NCI-H1048 (cell line): ENCODE measurements at places on chromosomes 4 and X.

GRCh38 chrX:39318506-39319343 lies 517.5 kb downstream of the MID1IP1 start:
- DNase-seq, result no peak

- no peak for DNase-seq
Measured at GRCh38 chr4:15131551-15131950, 129.3 kb downstream of the CPEB2 start.

DNA sequence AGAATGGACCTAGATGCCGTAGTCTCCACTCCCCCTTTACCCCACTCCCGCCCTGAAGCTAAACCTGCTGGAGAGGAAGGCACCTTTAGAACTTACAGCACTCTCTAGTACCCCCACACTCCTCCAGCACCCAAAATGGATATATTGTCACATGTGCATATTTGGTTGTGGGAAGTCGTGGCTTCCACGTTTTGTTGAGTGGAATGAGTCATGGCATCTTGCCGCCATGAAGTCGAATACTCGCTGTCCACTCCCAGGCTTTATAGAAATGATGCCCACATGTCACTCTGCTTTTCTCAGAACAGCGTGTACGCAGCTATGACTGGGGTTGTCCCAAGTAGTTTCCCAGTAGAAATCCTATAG lies 545 bp downstream of the ABCE1 start:
- no peak for DNase-seq

DNA sequence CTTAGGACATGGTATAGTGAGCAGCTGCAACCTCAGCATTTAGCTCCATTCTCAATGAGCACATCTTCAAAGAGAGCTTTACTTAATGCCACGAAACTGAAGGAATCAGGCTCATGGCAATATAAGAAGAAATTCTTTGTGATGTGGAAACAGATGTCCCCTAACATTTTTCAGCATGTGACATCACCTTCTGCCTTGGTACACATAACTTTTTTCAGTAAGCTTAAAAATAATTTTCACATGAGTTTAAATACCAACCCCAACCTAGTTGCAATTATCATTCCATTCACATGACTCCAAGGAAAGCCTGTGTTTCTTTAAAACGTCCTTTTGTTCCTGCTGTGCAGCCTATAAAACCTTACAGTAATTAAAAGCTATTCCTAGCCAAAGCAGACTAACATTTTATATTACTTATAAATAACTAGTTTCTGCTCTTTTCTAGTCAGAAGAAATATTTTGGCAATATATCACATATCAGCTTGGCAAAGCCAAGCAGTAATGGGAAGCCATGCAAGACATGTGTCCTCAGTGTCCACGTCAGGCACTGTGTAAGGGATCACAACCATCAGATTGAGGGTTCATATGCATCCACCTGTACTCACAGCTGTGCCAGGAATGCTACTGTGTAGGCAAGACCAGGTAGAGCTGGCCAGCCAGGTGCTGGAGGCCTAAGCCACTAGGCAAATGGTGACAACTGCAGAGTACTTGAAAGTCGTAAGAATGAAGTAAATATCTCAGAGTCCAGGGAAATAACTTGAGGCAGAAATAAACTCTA lies 466.6 kb downstream of the INPP4B start:
- DNase-seq, result peak; percentile 54

DNA sequence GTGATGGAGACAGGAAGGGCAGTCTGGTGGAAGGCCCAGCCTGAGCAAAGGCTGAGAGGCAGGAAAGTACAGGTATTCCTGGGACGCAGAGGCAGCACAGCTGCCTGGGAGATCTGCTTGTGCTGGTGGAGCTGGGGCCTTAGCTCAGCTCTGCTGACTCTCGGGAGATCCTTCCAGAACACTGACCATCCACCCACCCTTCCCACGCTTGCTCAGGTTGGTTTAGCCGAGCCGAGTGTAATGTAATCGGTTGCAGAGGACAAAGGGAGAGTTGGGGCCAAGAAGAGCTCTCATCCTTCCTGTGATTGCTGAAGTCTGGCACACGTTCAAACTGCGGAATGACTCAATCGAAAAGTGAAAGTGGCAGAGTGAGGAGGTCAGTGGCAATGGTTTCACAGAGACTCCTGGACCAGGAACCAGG lies 43.1 kb upstream of the GPR78 start:
- no peak for DNase-seq

- DNase-seq, result no peak
Measured at GRCh38 chrX:100591256-100592051, 6.7 kb downstream of the TNMD start.

GRCh38 chrX:147788641-147789350 lies 122.9 kb upstream of the FMR1 start:
- DNase-seq, result no peak

- DNase-seq, result no peak
Measured at GRCh38 chrX:6826856-6827255, 291.9 kb upstream of the VCX3A start.

DNA sequence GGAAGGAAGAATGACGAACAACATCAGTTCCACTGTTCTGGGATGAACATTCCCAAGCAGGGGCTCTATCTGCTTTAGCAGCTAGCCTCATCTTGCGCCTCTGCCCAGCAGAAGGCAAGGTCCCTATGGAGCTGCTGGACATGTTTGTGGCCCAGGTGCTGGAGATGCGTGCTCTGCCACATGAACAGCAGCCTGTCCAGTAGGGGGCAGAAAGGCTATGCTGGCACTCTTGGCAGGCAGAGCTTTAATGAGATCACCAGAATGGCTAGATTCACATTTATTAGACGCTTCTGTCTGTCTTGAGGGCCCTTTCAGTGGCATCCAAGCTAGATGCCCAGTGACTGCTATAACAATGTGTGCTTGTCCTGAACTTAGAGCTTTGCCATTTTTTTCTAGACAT lies 1826.0 kb downstream of the STIM2 start:
- no peak for DNase-seq

GRCh38 chrX:20197641-20198210 lies 56.1 kb upstream of the EIF1AX start:
- no peak for DNase-seq

- no peak for DNase-seq
Measured at GRCh38 chrX:33686105-33686504, 446.0 kb downstream of the FAM47A start.

- DNase-seq, result peak; percentile 5
Measured at GRCh38 chrX:129540068-129540653, at the start of gene OCRL. OCRL (plus strand) TSS chrX:129540259; CDS start chrX:129540440, 181 bp downstream.

DNA sequence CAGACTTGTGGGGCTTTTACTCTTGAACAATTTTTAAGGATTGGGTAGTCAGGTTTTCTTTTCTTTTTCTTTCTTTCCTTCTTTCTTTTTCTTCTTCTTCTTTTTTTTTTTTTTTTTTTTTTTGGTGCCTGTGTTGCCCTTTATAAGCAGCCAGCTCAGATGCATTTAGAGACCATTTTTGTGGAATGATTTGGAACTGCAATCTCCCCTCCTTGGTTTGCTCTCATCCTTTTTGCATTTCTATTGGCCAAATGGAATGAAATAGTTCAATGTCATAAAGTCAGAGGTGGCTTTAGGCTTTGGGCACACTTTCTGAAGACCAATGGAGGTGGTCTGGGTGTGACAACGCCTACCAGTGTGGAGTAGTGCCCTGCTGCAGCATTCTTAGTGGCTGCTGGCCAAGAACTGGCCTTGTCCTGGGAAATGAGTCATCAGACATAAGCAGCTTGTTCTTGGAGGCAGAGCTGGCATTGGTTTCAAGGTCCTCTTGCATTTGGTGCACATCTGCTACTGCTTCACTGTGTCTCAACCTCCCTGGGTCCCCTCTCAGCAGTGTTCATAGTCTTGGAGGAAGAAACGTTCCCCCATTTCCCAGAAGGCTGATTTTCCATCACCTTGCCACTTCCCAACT lies 84.5 kb downstream of the CT47B1 start:
- DNase-seq, result no peak

DNA sequence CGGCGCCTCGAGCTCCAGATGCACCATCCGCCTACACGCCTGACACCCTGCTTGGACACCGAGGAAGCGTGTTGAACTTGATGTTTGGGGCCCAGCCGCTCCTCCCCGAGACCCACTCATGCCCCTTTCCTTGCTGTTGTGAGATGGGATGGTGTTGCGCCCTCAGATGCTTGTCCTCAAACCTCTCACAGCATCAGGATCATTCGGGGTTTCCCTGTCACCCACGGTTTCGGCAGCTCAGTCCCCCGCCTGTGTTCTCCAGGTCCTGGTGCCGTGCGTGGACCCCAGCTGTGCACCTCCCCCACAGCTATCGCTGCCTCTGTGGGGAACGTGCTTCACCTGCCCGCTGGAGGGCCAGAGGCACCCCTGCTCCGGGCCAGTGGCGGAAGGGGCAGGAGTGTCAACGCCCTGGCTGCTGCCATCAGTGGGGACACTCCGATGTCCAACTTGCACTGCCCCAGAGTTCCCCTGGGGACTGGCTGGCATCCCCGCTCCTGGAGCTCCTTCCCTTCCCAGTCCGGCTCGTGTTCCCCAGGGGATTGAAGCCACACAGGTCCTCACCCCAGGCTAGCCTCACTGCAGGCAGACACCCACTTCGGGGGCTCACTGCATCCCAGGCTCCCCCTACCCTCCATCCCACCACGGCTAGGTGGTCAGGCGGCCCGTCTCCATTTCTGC lies 82.3 kb upstream of the ADRA2C start:
- DNase-seq, result no peak

GRCh38 chrX:136055651-136056221 lies 70.5 kb downstream of the SLC9A6 start:
- no peak for DNase-seq

GRCh38 chr4:107130157-107130556 lies 94.0 kb upstream of the DKK2 start:
- no peak for DNase-seq

DNA sequence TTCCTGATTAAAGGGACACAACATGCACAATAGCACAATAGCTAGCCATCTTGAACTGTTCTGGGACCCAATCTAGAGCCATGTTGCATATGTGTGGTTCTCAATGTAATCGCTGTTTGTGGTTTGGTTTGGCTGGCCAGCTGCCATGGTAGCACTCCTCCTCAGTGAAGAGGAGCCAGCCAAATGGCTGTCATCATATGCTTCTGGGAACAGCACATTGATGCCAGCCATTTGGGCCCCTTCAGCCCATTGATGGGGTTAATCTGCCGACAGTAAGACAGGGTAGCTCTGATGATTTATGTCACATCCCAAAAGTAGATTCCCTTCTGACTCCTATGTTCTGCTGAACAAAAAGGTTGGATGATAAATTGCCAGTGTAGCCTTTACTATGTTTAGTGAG lies 48.5 kb downstream of the AWAT2 start:
- no peak for DNase-seq

- no peak for DNase-seq
Measured at GRCh38 chrX:120286733-120287512, 24.3 kb downstream of the TMEM255A start.

DNA sequence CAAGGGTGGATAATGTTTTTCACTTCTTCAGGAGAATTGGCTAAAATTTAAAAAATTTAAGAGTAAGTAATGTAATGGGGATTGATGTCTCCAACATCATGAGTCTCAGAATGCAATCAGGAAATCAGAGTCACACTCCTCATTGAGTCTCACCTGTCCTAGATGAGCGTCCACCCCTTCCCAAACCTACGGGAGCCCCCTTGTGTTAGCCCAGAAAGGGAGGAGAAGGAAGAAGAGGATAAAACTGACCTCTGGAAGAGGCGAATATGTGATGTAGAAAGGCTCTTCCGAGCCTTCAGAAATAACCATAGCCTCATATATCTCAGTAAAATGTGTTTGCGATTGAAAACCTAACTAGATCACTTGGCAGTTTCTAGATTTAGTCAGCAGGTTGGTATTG lies 157.1 kb downstream of the DCLK2 start:
- no peak for DNase-seq

DNA sequence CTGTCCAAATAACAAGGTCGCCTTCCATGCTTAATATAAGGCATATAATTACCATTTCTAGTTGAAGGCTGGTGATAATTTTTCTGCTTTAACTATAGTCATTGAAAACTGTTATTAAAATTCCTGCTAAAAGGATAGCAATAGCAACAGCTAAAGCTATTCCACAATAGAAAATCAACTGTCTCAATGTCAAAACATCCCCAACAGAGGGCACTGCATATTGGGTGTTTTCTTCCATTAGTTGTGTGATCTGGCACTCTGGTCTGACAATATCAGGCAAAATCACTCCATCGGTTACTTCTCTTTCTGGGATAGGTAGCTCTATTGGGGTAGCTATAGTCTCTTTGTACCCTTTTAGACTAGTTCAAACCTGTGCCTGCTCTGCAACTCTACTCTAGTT lies 53.5 kb downstream of the TMPRSS11F start:
- no peak for DNase-seq

- no peak for DNase-seq
Measured at GRCh38 chr4:10020871-10021652, at the start of gene SLC2A9. SLC2A9 (minus strand) TSS chr4:10021497; CDS start chr4:10021429, 68 bp downstream.

DNA sequence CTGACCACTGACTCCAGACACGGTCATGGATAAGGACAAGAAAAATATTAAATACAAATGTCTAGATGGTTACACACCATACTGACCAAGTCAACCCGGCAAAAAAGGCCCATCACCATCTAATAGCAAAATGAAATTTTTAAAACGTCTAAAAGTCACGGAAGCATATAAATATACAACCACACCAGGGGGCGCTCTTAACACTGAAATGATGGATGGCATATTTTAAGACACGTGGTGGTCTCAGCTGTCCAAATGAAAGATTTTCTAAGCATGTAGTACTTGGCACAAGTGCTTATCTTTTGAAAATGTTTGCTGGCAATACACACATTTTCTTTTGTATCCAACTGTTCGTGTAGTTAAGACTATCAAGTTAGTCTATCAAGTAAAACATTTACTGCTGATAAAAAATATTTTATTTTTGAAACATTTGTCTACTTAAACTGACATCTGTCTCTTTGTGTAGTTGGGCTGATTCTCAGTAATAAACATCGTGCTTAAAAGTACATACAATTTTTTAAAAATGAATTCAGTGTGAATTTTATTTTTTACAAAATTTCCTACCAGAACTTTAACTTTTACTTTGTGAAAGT lies 64.6 kb downstream of the COX7B2 start:
- peak; percentile 21 for DNase-seq

DNA sequence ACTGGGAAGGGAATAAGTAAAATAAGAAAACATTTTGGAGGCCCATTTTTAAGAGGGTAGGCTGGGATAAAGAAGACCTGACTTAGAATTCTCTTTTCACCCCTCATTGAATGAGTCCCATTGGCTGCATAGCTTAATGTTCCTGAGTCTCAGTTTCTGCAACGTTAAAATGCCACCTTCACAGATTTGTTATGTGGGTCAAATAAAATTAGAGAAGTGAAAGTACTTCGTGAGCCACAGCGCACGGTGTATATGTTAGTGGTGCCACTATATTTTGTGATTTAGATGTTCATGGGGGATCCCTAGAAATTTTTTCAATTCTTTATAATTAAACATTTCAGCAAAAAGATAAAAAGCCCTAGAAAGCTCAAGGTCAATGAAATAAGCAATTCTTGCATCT lies 109.2 kb upstream of the HS3ST1 start:
- DNase-seq, result no peak

DNA sequence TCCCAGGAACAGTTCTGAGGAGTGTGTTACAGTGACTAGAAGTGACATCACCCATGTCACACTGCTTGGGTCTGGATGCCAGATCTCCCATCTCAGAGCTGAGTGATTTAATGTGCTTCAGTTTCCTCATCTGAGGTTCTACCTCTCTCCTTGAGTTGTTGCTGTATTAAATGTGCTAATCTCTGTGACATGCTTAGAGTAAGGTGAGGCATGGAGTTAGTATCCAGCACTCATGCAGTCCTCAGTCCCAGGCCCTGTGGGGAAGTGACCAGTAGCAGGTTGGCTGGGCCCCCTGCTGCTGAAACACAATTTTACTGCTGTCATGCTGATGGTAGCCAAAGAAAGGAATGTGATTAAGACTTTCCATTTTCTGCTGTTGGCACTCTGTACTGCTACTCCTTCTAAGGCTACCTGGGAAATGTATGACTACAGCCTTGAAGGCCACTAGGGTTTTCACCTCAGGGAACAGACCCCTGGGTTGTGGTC lies 639.6 kb downstream of the MID1IP1 start:
- no peak for DNase-seq
